Endothelial cell (in vitro differentiated cells): ENCODE measurements at places on chromosomes 2 and 18.

- no peak overlapping the region for H3K4me3 ChIP-seq
- no peak for DNase-seq
- H3K27ac ChIP-seq: no peak overlapping the region
- peaks cover 13% of the 10 kb centered on the region for H3K27me3 ChIP-seq
Observed at GRCh38 chr18:48835745-48836170, 115.0 kb downstream of the SMAD7 start.

DNA sequence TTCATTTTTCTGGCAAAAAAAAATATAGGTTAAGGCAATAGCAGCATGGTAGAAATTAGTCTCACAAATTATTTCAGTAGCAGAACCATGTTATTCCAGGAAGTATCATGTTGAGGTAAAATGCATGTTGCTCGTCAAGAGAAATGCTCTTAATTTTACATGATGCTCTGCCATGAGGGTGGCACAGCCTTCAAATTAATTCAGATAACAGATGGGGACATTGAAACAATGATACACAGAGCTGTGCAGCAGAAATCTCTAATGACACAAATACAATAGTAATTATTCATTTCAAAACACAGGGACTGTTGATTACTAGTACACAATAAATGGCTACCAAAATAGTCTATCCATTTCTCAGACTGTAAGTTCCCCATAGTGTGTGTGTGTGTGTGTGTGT, 24.8 kb downstream of the GAREM1 start:
- no peak overlapping the region for H3K4me3 ChIP-seq
- no peaks in the 10 kb centered on the region for H3K4me1 ChIP-seq
- H3K27ac ChIP-seq: no peak overlapping the region
- no peaks in the 10 kb centered on the region for H3K27me3 ChIP-seq
- H3K36me3 ChIP-seq: no peaks in the 10 kb centered on the region

DNA sequence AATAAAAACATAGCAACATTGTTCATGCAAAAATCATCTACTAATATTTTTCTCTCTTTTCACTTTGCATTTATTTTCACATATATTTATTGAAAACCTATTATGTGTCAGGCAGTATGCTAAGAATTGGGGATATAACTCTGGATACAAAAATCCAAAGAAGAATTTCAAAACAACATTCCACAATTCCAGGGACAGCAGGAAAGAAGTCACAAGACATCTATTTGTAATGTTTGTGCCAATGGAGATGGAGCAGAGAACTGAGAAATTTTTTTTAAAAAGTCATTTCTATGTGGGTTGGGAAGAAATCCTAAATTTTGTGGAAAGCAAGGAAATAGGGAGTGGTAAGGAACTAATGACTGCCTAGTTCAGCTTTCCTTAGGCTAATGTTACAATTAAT, 128.6 kb upstream of the TLK1 start:
- no peak overlapping the region for H3K4me3 ChIP-seq
- H3K36me3 ChIP-seq: no peaks in the 10 kb centered on the region
- peaks cover 1% of the 10 kb centered on the region for H3K27me3 ChIP-seq
- no peak for DNase-seq

DNA sequence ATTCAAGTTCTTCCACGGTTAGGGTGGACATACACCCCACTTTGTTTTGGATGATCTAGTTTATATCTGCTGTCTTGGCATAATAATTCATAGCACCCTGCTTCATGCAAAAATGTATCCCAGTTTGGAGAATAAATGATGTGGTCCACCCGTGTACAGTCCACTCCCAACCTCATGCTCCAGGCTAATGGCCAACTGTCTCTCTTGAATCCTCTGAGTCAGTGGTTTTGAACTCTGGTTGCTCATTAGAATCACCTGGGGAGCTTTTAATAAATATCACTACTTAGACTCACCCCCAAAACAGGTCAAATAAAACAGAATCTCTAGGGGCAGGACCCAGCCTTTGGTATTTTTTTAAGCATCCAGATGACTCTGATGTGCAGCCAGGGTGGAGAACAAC, 78.5 kb downstream of the SDC1 start:
- peaks cover 4% of the 10 kb centered on the region for H3K27me3 ChIP-seq
- no peak for DNase-seq
- no peak overlapping the region for H3K27ac ChIP-seq
- H3K4me3 ChIP-seq: no peak overlapping the region
- peaks cover 18% of the 10 kb centered on the region for H3K4me1 ChIP-seq
